ENCODE measurements at places on chromosomes 5 and 9.

DNA sequence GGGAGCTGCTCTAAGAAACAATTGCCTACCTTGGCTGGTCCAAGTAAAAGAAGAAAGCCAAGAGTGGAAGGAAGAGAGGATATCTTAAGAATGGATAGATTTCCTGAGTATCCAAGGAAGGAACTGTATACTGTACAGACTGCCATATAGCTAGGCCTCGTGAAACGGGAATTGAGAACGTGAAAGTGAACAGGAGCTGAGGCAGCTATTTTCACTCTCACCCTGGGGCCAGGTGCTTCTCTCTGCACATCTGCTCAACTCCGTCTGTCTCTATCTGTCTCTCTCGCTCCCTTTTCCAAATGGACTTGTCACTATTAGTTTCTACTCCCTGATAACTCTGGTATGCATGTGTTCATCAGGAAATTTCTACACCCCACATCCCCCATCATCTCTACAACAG lies 35.9 kb upstream of the TESK1 start:
- no peak for DNase-seq

GRCh38 chr5:144585681-144586080 lies 415.0 kb downstream of the KCTD16 start:
- no peak for DNase-seq

GRCh38 chr9:114383521-114384231 lies 4.1 kb downstream of the AKNA start:
- DNase-seq: no peak

- DNase-seq: no peak
Measured at GRCh38 chr9:7146582-7146981, 388.8 kb downstream of the KDM4C start.

- DNase-seq: no peak
Measured at GRCh38 chr9:5493679-5494511, 16.4 kb upstream of the PDCD1LG2 start.

DNA sequence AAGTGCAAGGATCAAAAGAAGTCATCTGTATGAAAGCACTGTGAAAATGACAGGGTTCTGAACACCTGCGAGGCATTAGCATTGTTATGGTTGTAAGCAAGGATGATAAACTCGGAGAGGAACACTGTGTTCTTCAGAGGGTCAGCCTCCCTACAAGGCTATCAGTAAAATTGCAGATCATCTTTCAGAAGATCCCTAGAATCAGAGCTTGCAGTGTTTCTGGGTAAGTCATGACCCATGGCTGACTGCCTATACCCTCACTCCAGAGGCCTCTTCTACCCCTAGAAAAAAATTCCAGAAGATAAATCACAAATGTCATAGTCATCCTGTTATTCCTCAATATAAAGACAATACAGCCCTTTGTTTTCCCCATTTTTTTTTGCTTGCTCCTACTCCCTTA lies 292.6 kb downstream of the DMAC1 start:
- no peak for DNase-seq

All from AG09319 (cell line).